HFFc6 (cell line): ENCODE measurements at places on chromosomes 12 and 14.

DNA sequence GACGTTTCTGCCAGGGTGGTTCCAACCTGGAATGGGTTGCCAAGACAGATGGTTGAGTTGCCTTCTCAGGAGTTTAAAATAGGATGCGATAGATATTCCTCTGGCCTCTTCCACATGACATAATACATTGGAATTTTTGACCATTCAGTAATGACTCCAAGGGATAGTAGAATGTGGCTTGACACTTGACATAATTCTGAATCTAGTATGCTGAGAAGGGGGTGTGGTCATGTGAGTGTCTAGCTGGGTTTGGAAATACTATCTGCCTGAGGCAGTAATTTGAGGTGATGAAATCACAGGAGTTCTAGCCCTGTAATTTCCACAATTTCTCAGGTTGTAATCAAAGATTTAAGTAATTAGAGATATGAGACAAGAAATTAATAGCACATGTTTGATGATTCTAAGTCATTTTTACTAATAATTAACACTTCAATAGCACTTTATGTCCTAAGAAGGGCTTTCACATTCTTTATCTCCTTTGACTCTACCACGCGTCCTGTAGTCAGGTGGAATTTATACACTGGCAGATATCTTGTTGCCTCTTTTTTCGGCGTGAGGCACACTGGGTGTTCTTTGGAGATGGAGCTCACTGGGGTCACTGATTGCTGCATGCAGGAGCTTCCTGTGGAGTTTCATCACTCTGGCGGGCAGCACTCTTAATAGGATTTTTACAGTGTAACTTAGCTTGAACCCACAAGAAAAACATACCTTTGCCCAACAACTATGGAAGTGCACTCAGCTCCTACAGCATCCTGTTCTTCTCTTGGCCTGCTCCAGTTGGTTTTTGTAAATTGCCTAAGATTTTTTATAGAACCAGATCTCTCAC is 3.2 kb upstream of the AMIGO2 start:
- H3K36me3 ChIP-seq: peaks cover 14% of the 10 kb centered on the region
- peak overlapping the region; percentile 88 for H3K27ac ChIP-seq
- peak overlapping the region; percentile 57 for H3K4me3 ChIP-seq
- peaks cover 84% of the 10 kb centered on the region for H3K4me1 ChIP-seq

GRCh38 chr12:124053851-124054250 is 80.8 kb downstream of the ZNF664 start:
- no peak overlapping the region for H3K4me3 ChIP-seq
- no peak overlapping the region for H3K27ac ChIP-seq
- peaks cover 10% of the 10 kb centered on the region; the same call in 1 of the 2 replicates for H3K36me3 ChIP-seq
- H3K4me1 ChIP-seq: peaks cover 9% of the 10 kb centered on the region
- DNase-seq: peak; percentile 48

DNA sequence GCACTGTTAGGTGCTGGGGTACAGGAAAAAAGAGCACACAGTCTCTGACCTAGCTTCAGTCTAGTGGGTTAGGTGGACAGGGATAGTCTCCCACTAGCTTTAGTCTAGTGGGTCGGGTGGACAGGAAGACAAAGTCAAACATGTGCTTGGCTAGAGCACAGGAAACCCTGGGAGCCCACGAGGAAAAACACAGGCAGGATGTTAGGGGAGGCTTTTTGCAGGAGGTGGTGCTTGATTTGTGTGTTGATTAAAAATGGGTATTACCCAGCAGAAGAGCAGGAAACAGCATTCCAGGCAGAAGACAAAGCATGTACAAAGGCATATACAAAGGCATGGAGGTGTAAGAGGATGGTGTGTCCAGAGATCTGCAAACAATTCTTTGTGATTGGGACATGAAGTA is 23.3 kb downstream of the SLC38A2 start:
- H3K4me1 ChIP-seq: peaks cover 24% of the 10 kb centered on the region
- no peaks in the 10 kb centered on the region; the same call in 1 of the 2 replicates for H3K27me3 ChIP-seq
- H3K27ac ChIP-seq: no peak overlapping the region
- DNase-seq: no peak

GRCh38 chr14:90184571-90185266 is 71.6 kb upstream of the PSMC1 start:
- H3K27me3 ChIP-seq: peaks cover 25% of the 10 kb centered on the region

- H3K36me3 ChIP-seq: peaks cover 68% of the 10 kb centered on the region
- peaks cover 23% of the 10 kb centered on the region for H3K27me3 ChIP-seq
- peaks cover 59% of the 10 kb centered on the region for H3K4me1 ChIP-seq
- DNase-seq: no peak
These were observed 151.7 kb upstream of the RTL1 start for GRCh38 chr14:101055106-101055662.

DNA sequence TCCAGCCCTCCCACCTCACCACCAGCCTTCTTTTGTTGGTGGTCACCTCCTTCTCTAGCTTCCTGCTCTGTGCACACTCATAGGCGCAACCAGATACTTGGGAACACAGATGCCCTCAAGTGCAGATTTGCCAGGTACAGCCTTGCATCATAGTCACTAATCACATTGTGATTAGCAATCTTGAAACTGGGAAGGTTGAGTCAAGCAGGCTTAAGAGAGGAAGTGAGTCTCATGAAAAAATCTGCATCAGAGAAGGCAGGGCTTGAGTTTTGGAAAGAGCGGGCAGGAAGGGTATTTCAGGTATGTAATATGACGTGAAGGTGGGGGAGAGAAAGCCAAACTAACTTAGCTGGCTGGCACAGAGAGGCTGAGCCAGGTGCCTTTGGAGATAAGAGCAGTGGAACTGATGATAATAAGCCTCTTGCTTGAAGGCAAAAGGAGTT is 2.7 kb upstream of the RABGGTA start:
- no peak overlapping the region for H3K4me3 ChIP-seq
- H3K27me3 ChIP-seq: peaks cover 3% of the 10 kb centered on the region; the same call in 1 of the 2 replicates
- peaks cover 44% of the 10 kb centered on the region for H3K4me1 ChIP-seq
- DNase-seq: no peak
- peak overlapping the region; percentile 2; the same call in 1 of the 2 replicates for H3K27ac ChIP-seq

DNA sequence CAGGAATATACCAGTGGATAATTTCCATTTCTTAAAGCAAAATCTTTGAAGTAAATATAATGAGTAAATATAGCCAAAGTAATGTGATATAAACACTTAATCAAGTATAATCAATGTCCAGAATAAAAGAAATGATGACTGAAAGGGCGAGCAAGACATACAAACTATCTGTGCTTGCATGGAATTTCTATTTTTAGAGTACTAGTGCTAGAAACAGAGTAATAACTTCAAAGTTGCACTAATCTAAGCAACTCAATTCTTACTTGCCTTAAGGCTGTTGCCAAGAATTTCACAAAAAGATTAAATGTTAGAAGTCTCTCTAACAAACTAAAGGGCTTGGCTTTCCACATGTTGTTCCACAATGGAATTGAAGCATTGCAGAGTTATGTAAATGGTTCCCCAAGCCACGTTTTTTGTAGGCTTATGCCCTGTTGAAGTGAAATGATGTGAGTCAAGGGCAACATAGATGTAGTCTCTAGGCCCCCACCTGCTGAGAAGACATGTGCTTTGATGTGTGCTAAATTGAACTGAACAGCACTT is 175.0 kb upstream of the LMNTD1 start:
- no peaks in the 10 kb centered on the region for H3K27me3 ChIP-seq
- no peaks in the 10 kb centered on the region for H3K36me3 ChIP-seq
- no peak for DNase-seq
- peaks cover 12% of the 10 kb centered on the region; the same call in 1 of the 2 replicates for H3K4me1 ChIP-seq
- no peak overlapping the region for H3K27ac ChIP-seq

- peaks cover 28% of the 10 kb centered on the region for H3K4me1 ChIP-seq
- H3K36me3 ChIP-seq: peaks cover 30% of the 10 kb centered on the region
- H3K27ac ChIP-seq: peak overlapping the region; percentile 36; the same call in 1 of the 2 replicates
- DNase-seq: no peak
- no peaks in the 10 kb centered on the region for H3K27me3 ChIP-seq
- no peak overlapping the region for H3K4me3 ChIP-seq
These were observed 10.4 kb downstream of the NAA30 start for GRCh38 chr14:57400556-57401494.

DNA sequence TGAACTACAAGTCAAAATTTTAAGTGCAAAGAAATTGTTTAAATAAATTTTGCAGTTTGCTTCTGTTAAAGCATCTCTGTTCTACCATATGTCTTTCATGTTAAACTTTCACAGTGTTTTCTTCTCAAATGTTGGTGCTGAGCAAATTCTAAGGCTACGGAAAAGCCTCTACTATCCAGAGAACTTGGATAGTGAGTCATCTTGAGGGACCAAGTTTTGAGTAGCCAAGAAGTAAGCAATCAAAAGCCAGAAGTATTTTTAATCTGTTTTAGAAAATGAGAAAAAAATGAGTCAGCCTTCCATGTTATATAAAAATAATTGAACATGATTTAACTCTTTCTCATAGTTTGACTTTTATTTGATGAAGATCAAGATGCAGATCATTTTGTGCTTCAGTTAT is 3.3 kb downstream of the BRMS1L start:
- H3K4me3 ChIP-seq: no peak overlapping the region
- H3K27me3 ChIP-seq: no peaks in the 10 kb centered on the region
- H3K27ac ChIP-seq: peak overlapping the region; percentile 28; the same call in 1 of the 2 replicates
- peaks cover 27% of the 10 kb centered on the region for H3K4me1 ChIP-seq
- no peak for DNase-seq

- no peaks in the 10 kb centered on the region for H3K36me3 ChIP-seq
- peak overlapping the region; percentile 89 for H3K4me3 ChIP-seq
- H3K27ac ChIP-seq: no peak overlapping the region
These were observed 4.2 kb upstream of the AAAS start for GRCh38 chr12:53325511-53326061.

DNA sequence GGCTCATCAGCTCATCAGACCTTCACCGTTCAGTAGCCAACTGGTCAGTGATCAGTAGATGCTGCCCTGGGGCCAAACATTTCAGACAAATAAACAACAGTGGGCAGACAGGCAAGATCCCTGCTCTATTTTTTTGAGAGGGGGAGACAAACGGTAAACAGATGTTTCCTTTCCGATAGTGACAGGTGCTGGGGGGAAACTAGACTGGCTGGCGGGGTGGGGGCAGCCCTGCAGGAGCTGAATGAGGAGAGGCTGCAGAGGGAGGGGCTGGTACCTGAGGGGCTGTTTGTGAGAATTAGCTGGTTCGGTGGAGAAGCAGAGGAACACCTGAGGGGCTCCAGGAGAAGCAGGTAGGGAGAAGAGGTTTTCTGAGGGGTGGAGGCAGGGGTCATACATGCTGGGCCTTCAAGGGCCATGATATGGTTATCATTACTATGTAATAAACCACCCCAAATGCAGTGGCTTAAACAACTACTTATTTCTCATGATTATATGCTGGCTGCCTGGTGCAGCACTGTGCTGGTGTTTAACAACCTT is 8.2 kb upstream of the GOLGA3 start:
- peaks cover 40% of the 10 kb centered on the region for H3K36me3 ChIP-seq
- H3K4me3 ChIP-seq: no peak overlapping the region
- H3K4me1 ChIP-seq: no peaks in the 10 kb centered on the region

DNA sequence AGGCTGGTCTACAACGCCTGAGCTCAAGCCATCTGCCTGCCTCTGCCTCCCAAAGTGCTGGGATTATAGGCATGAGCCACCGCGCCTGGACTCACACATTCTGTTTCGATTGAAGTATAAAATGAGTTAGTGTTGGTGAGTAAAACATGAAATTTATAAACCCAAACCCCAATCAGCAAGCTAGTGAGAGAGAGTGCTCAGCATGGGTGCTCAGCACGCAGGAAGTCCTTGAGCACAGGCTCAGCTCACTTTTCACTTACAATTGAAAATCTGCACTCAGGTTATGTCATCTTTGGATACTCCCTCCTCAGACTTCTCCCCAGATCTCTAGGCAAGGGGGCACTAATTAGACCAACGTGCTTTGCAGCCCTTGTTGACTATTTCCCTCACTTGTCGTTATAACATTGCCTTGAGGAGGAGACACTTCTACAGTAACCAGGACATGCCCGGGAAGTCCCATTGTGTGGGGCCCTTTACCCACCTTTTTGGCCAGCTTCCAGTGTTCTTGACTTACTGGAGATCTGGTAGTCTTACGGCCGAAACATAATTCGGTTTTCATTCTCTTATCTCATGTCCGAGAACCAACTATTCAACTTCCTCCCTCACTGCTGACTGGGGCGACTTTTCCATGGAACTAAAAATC is 68.5 kb upstream of the AMN1 start:
- no peak overlapping the region for H3K4me3 ChIP-seq
- peaks cover 2% of the 10 kb centered on the region; the same call in 1 of the 2 replicates for H3K27me3 ChIP-seq
- DNase-seq: no peak
- H3K4me1 ChIP-seq: no peaks in the 10 kb centered on the region

- H3K27me3 ChIP-seq: no peaks in the 10 kb centered on the region; the same call in 1 of the 2 replicates
- peak; percentile 76 for DNase-seq
- H3K36me3 ChIP-seq: no peaks in the 10 kb centered on the region
- H3K4me3 ChIP-seq: no peak overlapping the region
- peak overlapping the region; percentile 83 for H3K27ac ChIP-seq
- H3K4me1 ChIP-seq: peaks cover 72% of the 10 kb centered on the region
These were observed 474.9 kb downstream of the ATP23 start for GRCh38 chr12:58416236-58416635.

DNA sequence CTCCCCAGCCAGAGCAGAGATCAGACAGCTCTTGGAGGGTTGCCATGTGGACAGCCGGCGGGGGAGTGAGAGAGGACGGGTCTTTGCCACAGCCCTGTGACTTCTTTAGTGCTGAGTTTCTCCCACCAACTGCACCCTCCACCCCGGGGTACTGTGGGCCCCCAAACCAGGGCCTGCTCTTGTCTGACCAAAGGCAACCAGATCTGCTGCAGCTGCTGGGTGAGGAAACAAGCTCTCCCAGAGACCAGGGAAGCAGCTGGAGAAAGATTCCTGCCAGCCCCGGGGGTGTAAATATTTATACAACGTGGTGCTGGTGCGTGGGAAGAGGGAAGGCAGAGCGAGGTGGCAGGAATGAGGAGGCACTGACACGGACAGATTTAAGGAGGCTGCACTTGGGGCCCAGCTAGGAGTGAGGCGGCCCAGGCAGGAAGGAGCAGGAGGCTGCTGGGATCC is 14.3 kb upstream of the ZFP36L1 start:
- no peak for DNase-seq
- peak overlapping the region; percentile 20; the same call in 1 of the 2 replicates for H3K4me3 ChIP-seq
- H3K36me3 ChIP-seq: peaks cover 23% of the 10 kb centered on the region
- H3K4me1 ChIP-seq: peaks cover 27% of the 10 kb centered on the region
- peak overlapping the region; percentile 77 for H3K27ac ChIP-seq

DNA sequence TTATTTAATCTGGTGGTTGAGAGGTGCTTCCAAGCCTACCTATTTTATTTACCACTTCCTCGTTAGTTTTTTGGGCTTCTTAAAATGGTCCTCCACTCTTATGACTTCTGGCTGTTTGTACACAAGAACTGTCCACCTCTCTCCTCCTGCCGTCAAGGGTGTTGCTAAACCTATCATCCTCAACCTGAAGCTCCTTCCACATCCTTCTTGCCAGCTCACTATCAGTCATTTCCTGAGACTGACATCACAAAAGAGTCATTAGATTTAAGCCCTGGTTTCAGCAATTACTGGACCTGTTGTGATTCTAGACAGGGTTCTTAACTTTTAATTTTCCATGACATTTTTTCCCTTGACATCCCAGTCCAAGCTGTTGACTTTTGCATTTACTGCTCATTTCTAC is 91.9 kb downstream of the BICD1 start:
- peak overlapping the region; percentile 22 for H3K4me3 ChIP-seq
- DNase-seq: peak; percentile 56
- no peaks in the 10 kb centered on the region for H3K27me3 ChIP-seq
- H3K4me1 ChIP-seq: peaks cover 50% of the 10 kb centered on the region
- peak overlapping the region; percentile 80 for H3K27ac ChIP-seq
- H3K36me3 ChIP-seq: peaks cover 42% of the 10 kb centered on the region

GRCh38 chr12:49920241-49920914 is 16.7 kb upstream of the FAIM2 start:
- no peaks in the 10 kb centered on the region for H3K36me3 ChIP-seq

GRCh38 chr12:50765095-50765911 is 1.4 kb downstream of the ATF1 start:
- H3K27ac ChIP-seq: peak overlapping the region; percentile 77
- peaks cover 35% of the 10 kb centered on the region for H3K4me1 ChIP-seq
- peak; percentile 56 for DNase-seq
- H3K27me3 ChIP-seq: no peaks in the 10 kb centered on the region
